ENCODE measurements at places on chromosomes 5 and 9.

DNA sequence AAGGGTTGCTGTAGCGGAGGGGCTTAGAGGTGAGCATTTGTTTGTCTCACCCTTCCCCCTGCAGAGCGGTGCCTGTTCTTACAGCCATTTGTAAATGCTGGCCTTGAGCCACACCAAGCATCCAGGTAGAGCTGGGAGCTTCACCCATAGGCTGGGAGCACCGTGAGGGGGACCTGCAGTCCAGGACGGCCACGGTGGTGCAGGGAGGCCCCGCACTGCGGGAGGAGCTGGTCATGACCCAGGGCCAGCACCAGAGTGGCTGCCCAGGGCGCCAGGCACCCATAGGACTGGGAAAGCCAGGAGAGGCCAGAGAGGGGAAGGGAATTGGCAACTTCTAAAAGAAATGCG is 197.3 kb upstream of the ADAMTS16 start:
- no peak for DNase-seq

- DNase-seq: no peak
Observed at GRCh38 chr5:78959767-78960166, 25.3 kb downstream of the ARSB start.

DNA sequence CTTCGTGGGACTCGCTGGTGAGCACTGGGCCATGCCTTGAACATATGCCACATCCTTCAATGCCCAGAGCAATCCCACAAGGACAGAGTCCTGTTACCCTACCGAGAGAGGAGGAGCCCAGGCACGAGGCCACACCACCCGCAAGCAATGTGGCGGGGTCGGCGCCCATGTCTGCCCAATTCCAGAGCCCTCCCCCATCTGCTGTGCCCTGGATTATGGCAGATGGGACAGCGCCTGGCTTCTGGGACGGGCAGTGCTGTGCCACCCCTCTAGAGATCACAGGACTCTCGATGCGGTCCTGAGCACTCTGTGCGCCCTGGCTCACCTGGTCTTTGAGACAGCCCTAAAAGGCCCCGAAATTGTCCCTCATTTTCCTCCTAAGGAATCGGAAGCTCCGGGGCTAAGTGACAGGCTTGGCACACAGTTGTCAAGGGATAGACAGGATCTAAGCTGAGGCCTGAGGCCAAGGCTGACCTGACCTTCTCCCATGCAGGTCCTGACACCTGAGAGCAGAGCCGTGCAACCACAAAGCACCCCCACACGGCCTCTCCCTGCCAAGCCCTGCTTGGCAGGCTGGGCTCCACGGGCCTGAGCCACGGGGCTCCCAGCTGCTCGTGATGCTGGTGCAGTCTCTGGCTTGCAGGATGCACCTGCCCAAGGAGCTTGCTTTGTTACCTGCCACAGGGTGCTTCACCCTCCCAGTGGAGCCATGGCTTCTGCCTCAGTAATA is 48.8 kb downstream of the PRRT1B start:
- DNase-seq: no peak

DNA sequence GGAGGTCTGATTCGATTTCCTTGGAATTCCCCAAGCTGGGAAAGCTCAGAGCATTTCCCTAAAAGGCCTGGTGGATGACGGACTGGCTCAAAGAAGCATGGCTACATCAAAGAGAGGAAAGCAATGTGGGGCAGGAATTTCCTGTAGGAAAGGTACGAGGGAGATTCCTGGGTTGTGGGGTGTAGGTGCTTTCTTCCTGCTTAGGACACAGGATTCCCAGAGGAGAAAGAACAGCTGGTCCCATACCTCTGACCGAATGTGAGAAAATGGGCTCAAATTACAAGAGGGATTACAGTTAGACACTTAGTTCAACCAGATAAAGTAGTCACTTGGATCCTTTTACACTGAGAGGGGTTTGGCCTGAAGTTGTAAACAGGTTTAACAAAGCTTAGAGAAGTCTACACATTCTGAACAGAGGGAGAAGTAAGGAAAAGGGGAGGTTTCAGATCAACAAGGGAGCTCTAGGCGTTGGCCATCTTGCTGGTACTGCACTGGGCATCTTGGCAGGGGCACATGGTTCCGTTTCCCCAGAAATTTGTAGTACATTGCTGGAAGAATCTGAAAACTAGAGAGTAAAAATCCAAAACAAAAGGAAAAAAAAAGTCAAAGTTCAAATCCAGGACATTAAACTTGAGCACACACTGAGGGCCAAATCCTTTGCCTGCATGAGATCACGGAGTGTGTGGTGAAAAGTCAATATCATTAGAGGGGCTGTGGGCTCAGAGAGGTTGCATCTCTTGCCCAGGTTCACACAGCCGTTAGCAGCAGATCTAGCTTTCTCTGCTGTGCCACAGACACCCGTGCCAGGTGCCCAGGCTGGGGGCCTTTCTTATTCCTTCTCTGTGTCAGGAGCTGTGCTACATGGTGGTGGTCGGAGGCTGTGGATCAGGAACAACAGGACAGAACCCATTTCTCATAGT is 171.3 kb downstream of the RGS3 start:
- no peak for DNase-seq

DNA sequence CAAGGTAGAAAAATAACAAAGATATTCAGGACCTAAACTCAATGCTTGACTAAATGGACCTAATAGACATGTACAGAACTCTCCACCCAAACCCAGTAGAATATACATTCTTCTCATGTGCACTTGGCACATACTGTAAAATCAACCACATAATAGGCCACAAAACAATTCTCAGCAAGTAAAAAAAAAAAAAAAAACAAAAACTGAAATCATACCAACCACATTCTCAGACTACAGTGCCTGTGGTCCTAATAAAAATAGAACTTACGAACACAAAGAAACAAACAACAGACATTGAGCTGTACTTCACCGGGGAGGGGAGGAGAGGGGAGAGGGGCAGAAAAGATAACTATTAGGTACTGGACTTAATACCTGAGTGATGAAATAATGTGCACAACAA is 114.1 kb upstream of the CD180 start:
- no peak for DNase-seq

DNA sequence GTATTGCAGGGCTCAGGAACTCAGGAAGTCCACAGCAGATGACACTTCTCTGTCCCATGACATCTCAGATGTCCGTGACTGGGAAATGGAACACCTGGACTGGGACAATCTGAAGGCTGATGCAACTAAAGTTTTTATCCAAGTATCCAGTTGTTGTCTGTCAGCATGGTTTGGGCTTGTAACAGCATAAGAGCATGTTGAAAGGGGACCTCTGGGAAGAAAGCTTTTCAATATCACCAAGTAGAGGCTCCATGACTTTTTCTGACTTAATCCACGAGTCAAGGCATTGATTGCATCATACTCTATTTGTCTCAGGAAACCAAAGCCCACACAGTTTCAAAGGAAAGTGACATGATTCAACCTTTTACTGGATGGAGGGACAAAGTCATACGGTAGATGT is 807.7 kb downstream of the MTRR start:
- no peak for DNase-seq

DNA sequence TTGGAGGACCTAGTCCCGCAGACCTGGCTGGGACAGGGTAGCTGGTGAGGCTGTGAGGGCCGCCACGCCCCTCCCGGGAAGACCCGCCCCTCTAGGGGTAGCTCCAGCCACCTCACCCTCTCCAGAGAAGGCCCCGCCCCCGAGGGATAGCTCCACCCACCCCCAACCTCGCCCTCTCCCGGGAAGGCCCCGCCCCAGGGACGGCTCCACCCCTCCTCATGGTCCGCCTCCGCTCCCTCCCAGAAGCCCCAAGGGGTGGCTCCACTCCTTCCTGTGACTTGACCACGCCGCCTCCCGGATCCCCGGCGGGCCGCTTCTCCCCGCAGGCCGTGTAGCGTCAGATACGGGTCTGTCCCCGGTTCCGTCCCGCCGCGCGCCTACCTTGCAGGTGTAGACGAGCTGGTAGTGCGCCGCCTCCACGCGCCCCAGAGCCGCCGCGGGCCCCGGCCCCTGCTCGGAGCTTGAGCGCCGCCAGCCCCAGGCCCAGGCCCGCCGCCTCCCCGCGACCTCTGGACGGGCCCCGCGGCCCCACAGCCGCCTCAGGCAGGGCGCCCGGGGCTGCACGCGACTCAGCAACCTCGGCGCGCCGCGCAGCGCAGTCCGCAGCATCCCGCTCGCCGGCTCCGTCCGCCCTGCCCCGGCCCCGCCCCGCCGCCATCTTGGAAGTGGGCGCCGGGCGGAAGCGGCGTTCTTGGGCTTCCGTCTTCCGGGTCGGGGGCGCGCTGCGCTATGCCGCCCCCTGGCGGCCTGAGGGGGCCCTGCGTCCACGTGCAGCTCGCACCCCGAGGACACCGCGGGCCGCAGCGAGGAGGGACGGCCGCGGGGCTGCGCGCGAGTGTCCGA is at the start of gene DNLZ:
DNLZ (minus strand) TSS at position 639 of the 843 bp plus-strand sequence; CDS start at position 609, 30 bp downstream.
- peak; percentile 94 for DNase-seq

- no peak for DNase-seq
Observed at GRCh38 chr5:131794586-131794985, 2.2 kb downstream of the FNIP1 start.

GRCh38 chr9:88746743-88747398 is 211.9 kb downstream of the NXNL2 start:
- no peak for DNase-seq

DNA sequence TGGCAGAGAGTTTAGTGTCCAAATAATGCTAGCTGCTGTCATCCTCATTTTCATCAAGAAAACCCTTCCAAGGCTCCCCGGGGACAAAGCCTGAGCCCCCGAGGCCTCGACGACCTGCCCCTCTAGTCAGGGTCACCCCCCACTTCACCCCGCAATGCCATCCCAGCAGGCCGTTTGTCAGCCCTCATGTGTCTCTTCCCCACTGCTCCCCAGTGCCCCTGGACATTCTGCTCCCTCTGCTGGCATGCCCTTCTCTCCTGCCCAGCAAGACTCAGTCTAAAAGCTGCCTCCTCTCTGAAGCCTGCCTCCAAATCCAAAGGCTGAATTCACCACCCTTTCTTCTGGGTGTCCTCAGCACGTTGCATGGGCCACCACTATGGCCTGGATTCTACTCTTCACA is 59.3 kb downstream of the PAX5 start:
- no peak for DNase-seq

DNA sequence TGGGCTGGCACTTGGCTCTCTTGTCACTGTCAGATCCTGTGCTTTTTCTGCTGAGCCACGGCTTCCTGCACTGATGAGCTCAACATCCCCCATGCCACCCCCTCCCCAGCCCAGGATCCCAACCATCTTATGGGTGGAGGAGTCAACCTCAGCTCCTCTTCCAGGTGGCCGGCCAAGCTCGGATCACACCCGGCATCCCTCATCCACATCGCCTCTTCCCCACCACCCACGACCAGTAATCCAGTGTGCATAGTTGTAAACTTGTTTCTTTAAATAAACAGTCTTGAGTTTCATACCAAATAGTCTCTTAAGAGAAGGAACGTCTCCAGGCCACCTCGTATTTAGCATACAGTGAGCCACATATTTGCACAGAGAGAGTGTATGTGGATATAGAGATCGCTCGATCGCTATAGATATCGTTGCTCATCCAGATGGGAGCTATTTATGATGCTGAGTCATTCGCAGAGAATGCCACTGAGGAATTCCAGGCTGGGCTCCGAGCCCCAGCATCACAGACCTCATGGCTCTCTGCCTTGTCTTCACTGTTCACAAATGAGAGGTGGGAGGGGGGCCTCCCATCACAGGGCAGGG is 61.8 kb upstream of the CPLX2 start:
- DNase-seq: no peak

GRCh38 chr9:117644133-117644931 is 59.9 kb upstream of the TLR4 start:
- no peak for DNase-seq

DNA sequence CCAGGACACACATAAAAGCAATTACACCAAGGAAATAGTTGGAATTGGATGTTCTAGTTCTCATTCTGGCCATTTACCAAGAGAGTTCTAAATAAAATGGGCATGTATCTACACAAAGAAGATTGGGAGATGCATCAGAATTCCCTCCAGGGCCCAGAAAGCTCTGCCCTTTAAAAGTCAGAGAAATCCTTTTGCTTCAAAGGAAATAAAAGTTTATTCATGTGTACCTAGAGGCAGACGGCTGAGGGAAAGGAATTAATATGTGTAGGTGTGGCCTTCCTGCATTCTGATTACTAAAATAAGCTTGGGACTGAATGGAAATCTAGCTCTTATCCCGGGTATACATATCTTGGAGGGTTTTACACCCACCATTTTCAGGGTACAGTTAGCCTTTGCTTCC is 719.4 kb downstream of the SEMA5A start:
- no peak for DNase-seq

- no peak for DNase-seq
Observed at GRCh38 chr9:130579738-130580463, 524 bp downstream of the FUBP3 start.

GRCh38 chr9:129509533-129509928 is 111.4 kb downstream of the C9orf50 start:
- no peak for DNase-seq

DNA sequence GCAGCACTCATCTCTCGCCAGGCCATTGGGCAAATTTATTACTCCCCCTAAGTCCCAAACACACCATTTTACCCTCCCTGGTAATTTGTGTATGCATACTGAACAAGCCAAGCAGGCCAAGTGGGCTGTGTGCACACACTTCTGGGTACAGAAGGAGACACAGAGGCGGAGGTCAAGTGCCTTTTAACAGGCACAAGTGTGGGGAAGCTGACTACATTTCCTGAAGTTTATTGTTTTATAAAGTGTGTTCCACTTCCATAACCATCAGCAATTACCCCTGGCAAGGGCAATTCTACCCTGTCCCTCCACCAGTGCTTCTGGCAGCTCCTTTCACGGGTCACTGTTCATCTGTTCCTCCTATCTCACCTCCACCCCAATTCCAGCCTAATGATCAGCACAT is 93.9 kb downstream of the SETX start:
- no peak for DNase-seq

DNA sequence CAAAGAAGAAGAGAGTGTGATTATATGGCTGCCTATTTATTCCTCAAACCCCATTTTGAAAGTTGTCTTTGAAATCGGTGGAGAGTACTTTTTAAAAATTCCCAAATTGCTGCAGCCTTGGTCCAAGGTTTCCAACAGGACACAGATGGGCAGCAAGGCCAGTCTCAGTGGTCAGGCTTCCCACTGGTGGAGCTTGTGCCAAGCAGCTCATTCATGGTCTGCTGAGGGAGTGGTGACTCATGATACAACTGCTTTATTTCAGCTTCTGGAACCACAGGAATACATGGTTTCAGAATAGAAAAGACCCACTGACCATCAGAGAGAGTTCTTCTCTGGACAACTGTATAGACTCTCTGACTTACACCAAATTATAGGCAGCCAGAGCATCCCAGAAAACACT is 673.1 kb upstream of the KLF4 start:
- DNase-seq: no peak

DNA sequence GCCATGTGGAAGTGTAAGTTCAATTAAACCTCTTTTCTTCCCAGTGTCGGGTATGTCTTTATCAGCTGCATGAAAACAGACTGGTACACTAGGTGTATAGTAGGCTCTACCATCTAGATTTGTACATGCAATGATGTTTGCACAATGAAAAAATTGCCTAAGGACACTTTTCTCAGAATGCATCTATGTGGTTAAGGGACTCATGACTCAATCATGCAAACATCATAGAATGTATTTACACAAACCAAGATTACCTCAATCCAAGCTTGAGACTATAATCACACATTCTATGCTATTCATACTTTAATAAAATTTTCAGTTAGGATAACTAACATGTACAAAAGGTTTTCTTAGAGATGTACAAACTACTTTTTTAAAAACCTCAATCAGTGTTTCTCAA is 1164.5 kb downstream of the CDH12 start:
- DNase-seq: no peak
